ENCODE measurements at places on chromosomes 13 and 19.

DNA sequence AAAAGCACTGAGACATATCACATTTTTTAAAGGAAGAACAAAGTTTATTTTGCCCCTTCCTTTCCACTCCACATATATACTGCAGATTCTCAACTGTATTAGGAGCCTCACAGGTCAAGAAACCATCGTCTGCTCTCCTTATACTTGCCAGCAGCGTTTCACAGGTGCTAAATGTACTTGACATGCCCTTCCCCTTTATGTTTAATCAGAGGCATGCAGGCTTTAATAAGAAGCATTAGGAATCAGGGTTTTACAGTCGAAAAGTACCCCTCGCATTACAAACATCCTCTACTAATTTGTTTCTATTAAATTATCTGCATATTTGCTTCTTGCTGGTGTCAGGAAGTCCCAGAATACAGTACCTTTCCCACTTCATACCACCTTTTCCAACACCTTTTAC lies 3.7 kb upstream of the RAP2A start:
- DNase-seq: no peak

DNA sequence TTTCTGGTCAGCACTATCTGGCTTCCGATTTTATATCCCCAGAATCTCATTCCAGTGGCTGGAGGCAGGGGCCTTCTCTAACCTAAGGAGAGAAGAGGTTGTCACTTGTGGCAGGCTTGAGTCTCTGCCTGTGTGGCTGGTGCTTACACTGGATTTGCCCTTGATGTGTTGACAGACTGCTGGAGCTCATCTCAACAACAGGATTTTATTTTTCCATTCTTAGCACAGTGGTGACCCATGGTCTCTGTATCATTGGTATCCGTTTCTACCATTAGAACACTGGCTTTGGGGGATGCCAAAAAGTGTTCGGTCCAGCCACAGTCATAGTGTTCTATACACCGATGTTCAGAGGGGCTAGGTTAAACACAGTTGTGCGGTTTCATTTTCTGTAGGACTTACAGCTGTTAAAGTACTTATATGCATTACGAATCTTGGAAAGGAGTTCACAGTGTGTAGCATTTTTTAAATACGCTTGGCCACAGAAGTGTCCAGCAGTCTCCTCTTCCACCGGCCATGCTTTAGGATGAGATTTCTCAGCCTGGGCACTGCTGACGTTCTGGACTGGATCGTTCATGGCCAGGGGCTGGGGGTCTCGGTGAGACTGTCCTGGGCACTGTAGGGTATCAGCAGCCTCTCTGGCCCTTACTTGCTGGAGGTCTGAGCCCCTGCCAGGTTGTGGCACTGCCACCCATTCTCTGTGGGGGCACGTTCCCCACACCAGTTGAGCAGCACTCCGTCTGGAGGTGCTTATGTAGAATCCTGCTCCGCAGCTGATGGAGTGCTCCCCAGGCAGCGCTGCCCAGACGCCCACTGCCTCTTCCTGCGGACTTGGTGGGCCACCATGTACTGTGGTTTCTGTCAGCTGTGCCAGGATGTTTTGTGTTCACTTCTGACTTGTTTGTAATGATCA lies 41.4 kb upstream of the TEX29 start:
- DNase-seq: no peak

DNA sequence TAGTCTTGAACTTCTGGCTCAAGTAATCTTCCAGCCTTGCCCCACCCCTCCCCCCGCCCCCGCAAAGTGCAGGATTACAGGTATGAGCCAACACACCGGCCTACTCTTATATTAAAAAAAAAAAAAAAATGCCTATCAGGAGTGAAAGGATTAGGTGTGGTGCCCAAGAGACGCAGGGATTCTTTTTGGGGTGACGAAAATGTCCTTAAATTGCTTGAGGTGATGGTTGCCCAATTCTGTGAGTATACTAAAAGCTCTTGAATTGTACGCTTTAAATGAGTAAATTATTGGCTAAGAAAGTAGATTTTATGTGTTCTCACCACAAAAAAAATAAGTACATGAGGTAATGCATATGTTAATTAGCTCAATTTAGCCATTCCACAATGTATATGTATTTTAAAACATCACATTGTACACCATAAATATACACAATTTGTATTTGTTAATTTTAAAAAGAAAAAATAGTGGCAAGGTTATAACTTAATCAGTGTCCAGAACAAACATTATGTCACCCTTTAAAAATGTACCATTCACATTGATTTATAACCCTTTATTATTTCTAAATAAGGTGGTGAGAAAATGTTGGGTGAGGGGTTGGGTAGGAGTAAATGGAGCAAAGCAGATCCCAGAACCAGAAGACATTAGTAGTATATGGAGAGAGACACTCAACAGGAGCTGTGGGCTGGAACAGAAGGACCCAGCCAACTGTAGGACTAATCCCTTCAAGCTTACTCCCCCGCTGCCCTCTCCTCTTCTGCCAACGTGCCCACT lies 3.9 kb downstream of the IGSF23 start:
- no peak for DNase-seq

- DNase-seq: no peak
These were observed 14.9 kb downstream of the COG3 start for GRCh38 chr13:45479661-45480060.

DNA sequence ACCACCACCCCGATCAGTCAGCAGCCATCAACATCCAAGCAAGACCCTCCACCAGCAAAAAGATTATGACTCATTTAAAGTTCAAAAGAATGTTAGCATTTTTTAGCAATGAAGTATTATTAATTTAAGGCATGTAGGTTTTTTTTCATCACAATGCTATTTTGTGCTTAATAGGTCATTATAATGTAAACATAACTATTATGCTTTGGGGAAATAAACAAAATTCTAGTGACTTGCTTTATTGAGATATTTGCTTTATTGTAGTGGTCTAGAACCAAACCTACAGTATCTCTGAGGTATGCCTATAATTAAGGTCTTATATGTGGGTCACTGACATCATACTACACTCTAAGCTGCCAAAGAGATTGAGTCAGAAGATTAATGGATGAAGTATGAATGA lies 20.0 kb downstream of the KLF12 start:
- DNase-seq: no peak

DNA sequence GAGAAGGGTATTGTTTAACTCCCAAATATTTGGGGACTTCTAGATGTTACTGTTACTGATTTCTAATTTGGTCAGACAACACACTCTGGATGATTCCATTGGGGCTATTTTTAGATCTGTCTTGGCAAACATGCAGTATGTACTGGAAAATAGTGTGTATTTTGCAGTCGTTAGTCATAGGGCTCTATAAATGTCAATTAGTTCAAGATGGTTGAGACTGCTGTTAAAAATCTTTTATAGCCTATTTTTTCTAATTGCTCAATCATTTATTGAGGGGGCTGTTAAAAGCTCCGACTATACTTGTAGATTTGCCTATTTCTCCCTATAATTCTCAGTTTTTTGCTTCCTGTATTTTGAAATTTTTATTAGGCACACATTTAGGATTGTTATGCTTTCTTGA lies 31.4 kb downstream of the PPP5C start:
- no peak for DNase-seq

DNA sequence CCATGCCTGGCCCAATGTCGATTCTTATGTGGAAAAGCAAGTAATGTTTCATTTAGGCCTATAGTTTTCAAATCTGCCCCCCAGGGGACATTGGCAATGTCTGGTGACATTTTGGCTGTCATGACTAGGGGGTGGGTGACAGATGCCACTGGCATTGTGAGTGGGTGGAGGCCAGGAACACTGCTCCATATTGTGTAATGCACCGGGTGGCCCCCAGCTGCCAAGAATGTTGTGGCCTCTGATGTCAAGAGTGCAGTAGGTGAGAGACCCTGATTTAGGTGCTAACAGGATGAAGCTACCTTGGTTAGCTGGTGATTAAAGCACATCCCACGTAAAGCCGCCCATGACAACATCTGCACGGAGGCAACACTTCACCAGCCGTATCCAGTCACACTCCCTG lies 10.8 kb downstream of the C19orf44 start:
- DNase-seq: no peak

DNA sequence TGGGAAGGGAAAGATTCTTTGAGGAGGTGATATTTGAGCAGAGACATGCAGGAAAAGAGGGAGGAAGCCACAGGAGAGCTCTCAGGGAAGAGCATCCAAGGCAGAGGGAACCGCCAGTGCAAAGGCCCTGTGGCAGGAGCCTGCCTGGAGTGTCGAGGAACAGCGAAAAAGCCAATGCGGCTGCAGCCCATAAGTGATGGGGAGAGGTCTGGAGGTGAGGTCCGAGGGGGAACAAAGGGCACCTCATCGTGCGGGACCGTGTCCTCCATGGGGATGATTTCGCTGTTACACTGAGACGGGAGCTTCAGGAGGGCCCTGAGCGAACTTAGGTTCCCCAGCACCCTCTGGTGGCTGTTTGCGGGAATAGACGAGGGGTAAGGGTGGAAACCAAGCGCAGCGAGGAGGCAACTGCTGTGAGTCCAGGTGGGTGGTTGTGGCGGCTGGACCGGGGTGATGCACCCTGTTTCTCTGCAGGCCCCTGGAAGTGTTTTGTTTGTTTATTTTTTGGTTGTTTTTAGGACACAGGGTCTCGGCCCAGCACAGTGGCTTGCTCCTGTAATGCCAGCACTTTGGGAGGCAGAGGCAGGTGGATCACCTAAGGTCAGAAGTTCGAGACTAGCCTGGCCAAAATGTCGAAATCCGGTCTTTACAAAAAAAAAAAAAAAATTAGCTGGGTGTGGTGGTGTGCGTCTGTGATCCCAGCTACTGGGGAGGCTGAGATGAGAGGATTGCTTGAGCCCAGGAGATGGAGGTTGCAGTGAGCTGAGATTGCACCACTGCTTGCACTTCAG lies 5.9 kb upstream of the EHD2 start:
- peak; percentile 79 for DNase-seq

DNA sequence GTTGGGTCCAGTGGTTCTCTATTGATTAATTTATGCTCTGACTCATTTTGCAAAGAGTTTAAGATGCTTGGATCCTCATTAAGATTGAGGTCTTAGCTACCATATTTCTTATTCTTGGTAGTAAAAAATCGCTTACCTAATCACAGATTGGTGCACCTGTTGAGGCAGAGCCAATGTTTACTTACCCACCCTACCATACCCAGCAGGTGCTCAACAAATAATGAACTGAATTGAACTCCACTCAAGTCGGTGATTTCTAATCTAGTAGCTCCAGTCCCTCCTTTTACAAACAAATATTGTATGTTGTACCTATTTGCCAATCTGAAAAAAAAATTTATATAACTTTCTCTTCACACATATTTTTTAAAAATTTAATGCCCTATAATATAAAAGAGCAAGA lies 361.0 kb downstream of the FGF14 start:
- no peak for DNase-seq

- no peak for DNase-seq
These were observed 129.9 kb downstream of the GGACT start for GRCh38 chr13:100458673-100459072.

GRCh38 chr13:111313911-111314425 lies 6.5 kb upstream of the TEX29 start:
- no peak for DNase-seq

GRCh38 chr19:40511487-40511886 lies 44.7 kb downstream of the SPTBN4 start:
- DNase-seq: no peak

GRCh38 chr13:54989418-54989817 lies 1960.8 kb downstream of the OLFM4 start:
- no peak for DNase-seq

- no peak for DNase-seq
These were observed 2.2 kb upstream of the ZNF256 start for GRCh38 chr19:57949702-57950101.

GRCh38 chr19:18900700-18901481 lies 4.9 kb upstream of the CERS1 start:
- no peak for DNase-seq

GRCh38 chr19:44401139-44402115 lies at the start of gene ZNF285:
TSS of gene ZNF285 (minus strand) at chr19:44401608. CDS start at chr19:44397213, 4,395 bp downstream.
- DNase-seq: peak; percentile 65

DNA sequence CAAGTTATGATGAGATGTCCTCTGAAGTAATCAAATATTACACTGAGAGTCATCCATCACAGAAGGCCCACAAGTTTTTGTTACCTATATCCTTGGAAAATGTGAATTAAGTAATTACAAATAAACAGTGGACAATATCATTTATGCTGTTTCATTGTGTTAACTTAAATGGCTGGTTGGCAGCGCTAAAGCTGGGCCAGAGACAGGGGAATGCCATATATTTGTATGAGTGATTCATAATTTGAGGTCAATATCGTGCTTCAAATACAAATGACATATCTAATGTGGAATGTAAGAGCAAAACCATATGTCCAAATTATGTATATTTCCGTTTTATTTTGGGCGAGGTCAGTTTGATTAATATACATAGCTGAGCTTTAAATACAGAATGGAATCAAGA lies 1556.2 kb downstream of the SLITRK5 start:
- DNase-seq: no peak

DNA sequence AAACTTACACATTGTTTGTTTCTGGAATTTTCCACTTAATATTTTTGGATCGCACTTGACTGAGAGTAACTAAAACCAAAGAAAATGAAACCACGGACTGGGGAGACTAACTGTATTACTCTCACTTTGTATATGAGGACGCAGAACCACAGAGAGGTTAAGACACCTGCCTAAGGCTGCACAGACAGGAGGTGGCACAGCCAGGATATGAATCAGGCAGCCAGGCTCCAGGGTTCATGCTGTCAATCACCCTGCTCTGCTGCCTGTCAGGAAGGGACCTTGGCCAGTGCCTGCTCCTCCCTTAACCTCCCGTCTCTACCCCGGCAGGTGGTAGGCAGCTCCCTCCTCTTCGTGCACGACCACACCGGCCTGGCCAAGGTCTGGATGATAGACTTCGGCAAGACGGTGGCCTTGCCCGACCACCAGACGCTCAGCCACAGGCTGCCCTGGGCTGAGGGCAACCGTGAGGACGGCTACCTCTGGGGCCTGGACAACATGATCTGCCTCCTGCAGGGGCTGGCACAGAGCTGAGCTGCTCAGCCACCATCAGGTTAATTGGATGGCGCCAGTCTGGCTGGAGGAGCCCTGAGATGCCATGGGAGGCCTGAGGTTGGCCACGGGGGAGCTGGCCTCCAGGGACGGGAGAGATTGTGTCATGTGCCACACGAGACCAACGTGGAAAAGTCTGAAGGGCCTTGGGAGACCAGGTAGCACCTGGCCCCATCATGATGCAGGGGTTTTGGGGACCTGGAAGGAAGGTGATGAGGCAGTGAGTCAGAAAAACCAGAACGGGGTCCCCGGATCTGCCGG lies 11.0 kb downstream of the ACTMAP start:
- no peak for DNase-seq
